Endothelial cell of coronary artery (primary cell): ENCODE measurements at places on chromosomes 13 and 19. TPM values are rescaled to one million over a fixed set of nuclear protein-coding genes. Genes with fewer than 3 reads are reported as not detected.

The PSG7 gene
- not detected in 2 replicates for total RNA-seq

The IRGC gene
- not detected in 2 replicates for total RNA-seq

The TMEM259 gene
- total RNA-seq: 48.3 and 59.8 TPM in 2 replicates

The LGALS13 gene
- total RNA-seq: not detected in 2 replicates

The FCHO1 gene
- 0.38 and 0.63 TPM in 2 replicates for total RNA-seq

The ZNF223 gene
- total RNA-seq: 3.7 and 5.2 TPM in 2 replicates
